ENCODE measurements at places on chromosomes 1 and 21.

DNA sequence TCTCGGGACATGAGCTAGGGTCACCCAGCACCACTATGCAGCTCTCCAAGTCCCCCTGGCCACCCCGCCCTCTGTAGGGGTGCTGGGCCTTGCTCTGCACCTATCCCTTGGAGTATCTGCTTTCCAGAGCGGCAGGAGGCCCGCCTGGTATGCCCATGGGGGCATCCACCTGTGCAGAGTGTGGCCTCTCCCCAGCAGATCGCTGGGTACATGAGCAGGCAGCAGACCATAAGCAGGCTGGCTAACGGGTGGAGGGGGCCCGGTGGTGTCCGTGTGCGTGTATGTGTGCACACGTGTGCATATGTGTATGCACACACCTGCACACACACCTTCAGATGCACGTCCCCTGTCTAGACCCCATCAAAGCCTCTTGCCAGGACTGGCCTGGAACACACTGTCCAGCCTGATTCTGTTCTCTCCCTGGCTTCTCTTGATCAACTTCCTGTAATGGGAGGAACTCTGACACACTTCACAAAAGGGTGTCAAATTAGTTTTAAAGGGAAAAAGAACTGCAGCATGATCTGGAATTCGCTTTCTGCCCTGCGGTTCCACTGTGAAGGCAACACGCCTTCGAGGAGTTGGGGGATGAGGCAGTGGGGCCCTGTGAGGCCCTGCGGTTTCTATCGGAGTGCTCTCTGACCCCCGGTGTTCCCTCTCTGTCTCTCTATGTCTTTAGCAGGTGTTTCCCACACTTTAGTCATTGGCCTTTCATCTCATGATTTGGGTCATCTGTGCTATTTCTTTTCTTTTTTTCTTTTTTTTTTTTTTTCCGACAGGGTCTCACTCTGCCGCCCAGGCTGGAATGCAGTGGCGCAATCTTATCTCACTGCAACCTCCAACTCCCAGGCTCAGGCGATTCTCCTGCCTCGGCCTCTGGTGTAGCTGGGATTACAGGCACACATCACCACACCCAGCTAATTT lies 17.2 kb upstream of the NPHP4 start:
- DNase-seq: no peak

GRCh38 chr1:112444269-112444668 lies 48.3 kb downstream of the CTTNBP2NL start:
- DNase-seq: no peak

DNA sequence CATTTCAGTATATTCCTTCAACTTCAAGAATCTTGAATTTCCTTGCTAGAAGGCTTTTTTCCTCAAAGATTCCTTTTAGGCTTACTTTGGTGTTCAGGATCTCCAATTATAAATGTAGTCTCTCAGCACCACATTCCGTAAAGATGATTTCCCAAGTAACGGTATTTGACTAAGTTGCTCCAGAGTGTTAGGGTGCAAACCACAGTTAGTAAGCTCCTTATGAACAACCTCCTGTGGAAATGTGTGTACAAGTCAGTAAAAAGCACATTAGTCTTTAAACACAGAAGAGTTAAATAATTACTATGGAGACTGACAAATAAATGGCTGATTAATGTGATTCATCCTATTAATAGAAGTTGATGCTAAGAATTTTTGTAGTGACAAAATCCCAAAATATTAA lies 10.3 kb downstream of the DONSON start:
- DNase-seq: no peak

DNA sequence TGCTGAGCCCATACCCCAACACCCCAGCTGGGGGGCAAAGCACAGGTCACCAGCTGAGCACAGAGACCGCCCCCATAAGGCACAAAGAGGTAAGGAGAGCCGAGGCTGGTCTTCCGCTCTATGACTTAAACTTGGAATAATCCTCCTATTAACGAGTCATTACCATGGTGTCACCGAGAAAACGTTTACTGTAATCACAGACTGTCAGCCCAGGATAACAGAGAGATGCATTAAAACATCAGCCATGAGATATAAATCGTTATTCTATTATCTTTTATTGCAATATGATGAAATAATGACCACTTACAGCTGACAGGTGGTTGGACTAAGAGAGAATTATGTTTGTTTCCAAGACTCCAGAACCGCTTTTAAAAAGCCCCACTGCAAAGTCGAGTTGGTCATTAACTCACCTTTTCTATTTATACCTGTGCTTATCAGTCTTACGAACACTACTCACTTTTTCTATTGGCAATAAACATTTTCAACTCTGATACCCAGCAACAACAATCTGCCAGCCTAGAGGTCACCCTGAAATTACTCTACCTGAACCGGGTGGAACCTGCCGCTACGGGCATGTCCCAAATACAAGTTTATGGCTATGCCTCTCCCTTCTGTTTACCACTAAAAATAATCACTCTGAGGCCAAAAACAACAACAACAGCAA lies 21.5 kb downstream of the NPHP4 start:
- DNase-seq: no peak

- DNase-seq: no peak
Observed at GRCh38 chr1:14508613-14509012, 89.9 kb upstream of the KAZN start.

DNA sequence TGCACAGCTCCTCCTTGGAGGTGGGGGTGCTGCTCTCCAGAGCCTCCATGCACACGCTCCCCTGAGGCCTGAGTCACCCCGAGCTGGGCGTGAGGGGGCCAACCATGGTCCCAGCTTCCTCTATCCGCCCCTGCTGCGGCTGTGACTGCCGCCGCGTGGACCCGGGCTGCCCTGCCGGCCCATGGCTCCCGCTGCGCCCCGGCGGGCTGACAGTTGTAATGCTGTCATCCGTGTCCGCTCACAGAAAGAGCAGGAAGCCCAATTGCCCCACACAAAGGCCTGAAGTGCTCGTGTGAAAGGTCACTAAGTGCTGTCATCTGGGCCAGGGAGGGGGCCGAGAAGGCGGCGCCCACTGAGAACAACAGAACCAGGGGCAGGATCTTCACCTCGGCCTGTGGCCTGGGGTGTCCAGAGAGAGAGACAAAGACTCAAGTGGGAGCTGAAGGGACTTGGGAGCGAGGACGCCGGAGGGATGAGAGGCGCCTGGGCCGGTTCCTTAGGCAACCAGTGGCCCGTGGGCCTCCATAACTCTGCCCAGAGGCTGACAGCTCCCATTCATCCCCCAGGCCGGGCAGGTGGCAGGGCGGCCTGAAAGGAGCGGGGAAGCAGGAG lies 31.5 kb downstream of the OLIG1 start:
- no peak for DNase-seq

- peak; percentile 24 for DNase-seq
Observed at GRCh38 chr1:172658871-172659453, at the start of gene FASLG. TSS of gene FASLG (plus strand) at chr1:172659103. CDS start at chr1:172659202, 99 bp downstream.

- no peak for DNase-seq
Observed at GRCh38 chr1:17842686-17843085, 87.6 kb downstream of the ACTL8 start.

DNA sequence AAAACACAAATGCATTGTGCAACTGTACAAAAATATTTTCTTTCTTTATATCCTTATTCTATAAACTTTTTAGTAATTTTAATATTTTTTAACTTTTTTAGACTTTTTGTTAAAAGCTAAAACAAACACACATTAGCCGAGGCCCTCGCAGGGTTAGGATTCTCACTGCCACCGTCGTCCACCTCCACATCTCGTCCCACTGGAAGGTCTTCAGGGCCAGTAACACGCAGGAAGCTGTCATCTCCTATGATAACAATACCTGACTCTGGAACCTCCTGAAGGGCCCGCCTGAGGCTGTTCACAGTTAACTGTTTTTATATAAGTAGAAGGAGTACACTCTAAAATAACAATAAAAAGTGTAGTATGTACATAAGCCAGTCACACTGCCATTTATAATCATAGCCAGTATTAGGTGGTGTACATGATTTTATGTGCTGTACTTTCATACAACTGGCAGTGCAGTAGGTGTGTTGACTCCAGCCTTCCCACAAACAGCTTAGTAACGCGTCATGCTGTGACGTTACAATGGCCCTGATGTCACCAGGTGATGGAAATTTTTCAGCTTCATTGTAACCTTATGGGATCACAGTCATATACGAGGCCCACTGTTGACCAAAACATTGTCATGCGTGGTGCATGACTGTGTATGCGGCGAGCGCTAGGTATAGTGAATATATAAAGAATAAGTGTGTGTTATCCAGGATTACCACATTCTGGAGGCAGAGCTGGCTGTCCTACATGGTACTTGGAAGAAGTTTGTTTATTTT lies 8.8 kb downstream of the TFF2 start:
- DNase-seq: no peak

- no peak for DNase-seq
Observed at GRCh38 chr1:36771240-36771639, 263.1 kb downstream of the GRIK3 start.

- no peak for DNase-seq
Observed at GRCh38 chr1:214720561-214720960, 117.6 kb downstream of the CENPF start.

- no peak for DNase-seq
Observed at GRCh38 chr1:159771127-159771895, 9.5 kb upstream of the DUSP23 start.

DNA sequence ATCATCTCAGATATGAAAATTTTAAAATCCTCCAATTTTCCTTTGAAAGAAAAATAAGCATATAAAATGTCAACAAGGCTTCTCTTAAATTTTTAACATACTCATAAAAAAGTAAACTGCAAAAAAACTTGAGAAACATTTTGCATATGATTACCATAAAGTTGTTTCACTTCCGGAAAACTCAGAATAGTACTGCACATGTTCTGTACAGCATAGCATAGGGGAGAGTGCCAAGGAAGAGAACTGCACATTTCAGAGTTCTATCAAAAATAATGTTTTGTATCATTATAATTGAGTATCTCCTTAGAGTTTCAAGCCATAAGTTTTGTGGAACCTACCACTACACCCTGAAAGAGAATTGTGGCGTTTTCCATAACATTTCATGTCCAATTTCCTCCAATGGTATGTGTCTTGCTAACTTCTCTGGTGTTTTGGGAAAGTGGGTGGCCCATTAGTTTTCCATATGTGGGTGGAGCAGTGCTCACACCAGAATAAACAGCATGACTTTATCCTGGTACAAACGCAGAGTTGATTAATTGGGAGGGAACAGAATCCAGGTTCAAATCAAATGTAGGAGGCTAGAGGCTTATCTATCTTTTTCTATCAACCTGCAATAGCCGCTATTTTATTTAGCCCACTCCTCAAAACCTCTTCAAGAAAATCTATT lies 430.9 kb downstream of the LMO4 start:
- no peak for DNase-seq

DNA sequence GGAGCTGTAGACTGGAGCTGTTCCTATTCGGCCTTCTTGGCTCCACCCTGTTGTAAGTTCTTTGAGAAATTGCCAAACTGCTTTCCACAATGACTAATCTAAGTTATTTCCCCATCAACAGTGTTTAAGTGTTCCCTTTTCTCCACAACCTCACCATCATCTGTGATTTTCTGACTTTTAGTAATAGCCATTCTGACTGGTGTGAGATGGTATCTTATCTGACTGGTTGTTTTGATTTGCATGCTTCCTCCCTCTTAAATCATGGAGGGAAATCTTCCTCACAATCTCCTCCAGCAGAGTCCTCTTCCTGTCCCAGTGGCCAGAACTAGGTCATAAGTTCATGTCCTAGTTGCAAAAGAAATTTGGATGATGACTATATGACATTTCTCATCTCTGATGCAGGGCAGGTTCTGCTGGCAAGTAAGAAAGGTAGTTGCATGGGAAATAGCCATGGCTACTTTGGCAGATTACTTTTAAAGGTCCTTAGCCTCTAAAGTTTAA lies 294.0 kb downstream of the LRRC40 start:
- no peak for DNase-seq

GRCh38 chr1:7780976-7781375 lies 3.1 kb upstream of the PER3 start:
- no peak for DNase-seq

DNA sequence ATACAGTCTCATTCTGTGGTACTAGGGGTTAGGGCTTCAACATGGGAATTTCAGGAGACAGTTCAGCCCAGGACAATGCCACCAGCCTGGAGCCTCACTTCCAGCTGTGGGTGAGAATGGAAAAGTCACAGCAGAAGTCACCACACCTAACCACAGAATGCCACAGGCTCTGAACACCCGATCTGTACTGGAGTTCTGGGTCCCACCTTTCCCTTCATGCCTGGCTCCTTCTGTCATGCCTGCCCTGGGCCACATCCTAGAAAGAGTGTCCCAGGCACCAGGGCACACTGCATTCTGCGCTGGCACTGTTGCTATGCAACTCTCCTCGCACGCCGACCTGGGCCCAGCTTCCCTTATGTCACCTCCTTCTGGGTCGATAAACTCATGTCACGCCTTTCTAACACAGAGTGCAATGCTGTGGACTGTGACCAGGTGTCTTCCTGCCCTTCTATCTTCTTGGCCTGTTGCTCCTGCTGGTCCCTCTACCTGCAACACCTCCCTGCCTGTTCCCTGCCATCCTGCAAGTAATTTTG lies 21.2 kb downstream of the RCSD1 start:
- DNase-seq: peak; percentile 24

DNA sequence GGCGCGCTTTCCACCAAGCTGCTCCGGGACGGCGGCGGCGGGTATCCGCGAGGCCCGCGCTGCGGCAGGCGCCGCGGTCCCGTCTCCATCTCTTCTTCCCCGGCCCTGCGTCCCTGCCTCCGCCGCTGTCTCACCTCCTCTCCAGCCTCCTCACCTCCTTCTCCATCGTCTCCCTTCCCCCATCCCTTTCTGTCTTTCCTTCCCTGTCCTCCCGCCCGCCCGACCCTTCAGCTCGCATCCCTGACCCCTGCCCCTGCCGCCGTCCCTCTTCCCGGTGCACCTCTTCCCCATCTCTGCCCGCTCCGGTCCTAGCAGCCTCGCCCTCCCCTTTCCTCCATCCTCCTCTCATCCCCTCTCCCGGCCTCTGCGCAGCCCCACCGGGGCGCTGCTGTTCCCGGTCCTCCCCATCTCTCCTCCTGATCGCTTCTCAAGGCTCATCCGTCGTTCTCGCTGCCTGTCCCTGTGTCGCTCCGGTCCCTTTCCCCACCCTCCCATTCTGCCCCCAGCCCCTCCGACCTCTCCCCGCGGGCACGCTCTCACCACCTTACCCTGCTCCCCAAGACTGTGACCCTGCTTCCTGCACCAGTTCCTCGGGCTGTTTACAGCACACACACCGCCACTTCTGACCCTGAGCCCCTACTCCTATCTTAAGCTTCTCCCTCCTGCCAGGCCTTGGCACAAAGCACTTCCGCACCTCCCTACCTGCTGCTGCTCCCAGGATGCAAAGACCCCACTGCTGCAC lies 760 bp upstream of the NPHP4 start:
- DNase-seq: no peak

- DNase-seq: no peak
Observed at GRCh38 chr1:2785631-2786328, 15.7 kb downstream of the TTC34 start.

DNA sequence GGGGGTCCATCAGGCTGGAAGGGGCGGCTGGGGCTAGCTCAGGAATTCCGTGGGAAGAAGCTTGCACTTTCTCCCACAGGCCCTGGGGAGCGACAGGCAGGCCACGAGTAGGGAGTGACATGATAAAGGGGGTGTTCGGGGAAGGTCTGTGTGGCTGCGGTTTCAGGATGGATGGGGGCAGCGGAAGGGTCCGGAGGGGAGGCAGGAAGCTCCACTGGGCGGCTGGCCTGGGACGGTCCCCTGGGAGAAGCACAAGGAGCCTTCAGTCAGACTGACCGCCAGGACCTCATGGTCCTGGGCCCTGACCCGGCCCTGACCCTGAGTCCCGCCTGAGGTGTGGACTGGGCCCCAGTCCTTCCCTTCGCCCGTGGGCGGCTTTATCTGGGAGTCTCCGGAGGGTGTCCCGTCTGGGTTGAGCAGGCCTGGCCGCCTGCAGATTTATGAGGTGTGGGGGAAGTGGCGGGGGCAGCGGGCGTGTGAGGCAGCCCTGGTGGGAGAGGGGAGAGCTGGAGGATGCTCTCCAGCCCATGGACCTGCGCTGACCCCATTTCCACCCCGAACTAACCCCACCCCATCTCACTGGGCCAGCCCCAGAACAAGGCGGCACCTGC lies 45.6 kb downstream of the EPHB2 start:
- DNase-seq: no peak
